T-helper 17 cell (primary cell): ENCODE measurements at places on chromosomes 11 and 22. TPM values are rescaled to one million over a fixed set of nuclear protein-coding genes. Genes with fewer than 3 reads are reported as not detected.
A peak's percentile ranks its signal among the peaks of the same experiment; 100 is the strongest.

The TYR gene
- not detected for total RNA-seq

The HMGXB4 gene
- 42.4 TPM for total RNA-seq

The CXCR5 gene
- total RNA-seq, result 11.1 TPM

DNA sequence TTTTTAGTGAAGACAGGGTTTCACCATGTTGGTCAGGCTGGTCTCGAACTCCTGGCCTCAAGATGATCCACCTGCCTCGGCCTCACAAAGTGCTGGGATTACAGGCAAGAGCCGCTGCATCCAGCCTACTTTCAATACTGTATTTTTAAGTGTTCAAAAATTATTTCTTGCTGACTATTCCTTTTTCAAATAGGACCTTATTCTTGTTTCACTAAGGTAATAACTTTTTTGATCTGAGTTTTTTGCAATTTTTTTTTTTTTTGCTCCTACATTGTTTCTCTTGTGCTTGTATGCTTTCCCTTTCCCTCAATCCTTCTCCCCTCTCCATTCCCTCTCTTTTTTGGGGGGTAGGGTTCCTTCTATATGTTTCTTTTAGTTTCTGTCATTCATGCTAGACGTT is 73.1 kb downstream of the FAM168A start:
- no peak for DNase-seq

DNA sequence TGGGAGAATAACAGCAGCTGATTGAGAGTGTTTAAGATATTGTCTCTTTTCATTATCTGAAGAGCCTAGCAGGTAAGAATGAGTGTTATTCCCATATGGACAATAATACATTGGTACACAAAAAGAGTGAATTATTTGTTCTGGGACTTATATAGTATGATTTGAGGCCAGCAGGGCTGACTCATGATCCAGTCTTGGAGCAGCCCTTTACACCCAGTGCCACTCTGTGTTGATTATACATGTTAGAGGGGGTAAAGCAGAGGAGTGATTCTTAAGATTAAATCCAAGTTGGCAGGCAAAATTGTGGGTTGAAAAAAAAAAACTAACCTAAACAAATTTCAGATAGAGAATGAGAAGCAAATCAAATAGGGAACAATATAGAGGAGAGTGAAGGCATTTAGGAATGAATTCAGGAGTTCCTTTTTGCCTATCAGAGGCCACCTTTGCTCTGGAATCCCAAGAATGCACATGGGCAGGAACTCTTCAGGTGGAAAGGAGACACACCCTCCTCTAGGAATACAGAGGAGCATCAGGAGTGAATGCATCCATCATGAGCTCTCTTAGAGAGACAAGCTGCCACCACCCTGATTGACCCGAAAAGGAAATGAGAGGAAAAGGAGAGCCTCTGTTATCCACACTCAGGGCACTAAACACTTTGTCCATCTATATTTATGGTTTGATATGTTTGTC is 19.2 kb upstream of the MRGPRX1 start:
- no peak for DNase-seq

DNA sequence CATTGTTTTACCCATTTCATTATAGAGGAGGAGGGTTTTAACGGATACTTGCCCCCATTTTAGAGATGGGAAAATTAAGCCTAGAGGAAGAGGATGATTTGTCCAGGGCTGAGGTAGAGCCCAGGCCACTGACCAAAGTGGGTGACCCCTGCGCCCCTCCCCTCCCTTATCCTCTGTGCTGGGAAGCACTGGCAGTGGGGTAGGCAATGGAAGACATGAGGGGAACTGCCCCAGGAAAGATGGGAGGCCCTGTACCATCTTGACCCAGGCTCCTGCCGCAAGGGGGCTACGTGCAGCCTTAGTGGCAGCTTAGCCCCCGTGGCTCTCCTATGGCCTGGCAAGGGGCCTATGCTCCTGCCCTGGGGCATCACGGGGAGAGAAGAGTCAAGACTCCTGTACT is 76.4 kb upstream of the MYOD1 start:
- no peak for DNase-seq

DNA sequence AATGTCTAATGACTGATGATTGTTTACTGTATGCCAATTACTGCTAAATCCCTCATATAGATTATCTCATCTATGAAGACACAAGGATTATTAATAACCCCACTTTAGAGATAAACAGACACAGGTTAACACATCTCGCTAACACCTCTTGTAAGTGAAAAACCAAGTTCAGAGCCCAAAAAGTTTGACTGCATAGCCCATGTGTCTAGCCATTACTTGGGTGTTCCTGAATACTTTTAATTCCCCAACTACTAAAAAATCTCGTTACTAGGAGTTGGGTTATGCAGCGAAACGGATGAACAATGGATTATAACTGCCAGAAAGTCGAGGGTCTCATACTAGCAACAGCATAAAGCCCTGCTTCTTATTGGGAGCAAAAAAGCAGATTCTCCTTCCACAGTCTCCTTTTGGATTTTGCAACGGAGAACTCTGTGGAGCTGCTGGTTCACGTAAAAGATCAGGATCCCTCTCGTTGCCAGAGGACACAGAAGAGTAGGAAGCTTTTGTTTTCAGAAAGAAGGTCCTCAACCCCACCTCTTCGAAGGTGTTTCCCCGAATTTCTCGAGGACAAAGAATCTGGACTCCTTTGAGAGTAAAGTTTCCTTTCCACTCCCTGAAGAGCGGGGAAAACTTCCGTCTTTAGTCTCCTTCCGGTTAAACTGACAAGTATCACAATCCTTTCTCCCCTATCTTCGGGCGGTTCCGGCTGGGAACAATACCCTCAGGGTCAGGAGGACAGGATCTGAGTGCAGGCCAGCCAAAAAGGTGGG is 979 bp downstream of the ZBED5 start:
- DNase-seq, result no peak

DNA sequence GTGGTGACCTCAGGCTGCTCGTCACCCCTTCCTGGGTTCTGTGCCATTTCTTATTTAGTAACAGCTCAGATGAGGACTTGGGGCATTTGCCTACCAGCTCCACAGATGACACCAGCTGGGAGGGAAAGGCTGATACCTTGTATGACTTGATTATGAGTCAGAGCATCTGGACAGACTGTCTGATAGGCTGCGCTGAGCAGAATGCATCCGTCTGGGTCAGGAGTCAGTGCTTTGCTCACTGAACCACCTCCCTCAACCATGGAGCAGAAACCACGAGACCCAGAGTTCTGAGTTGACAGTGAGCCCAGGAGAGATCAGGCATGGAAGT is 6.8 kb downstream of the ST14 start:
- no peak for DNase-seq

DNA sequence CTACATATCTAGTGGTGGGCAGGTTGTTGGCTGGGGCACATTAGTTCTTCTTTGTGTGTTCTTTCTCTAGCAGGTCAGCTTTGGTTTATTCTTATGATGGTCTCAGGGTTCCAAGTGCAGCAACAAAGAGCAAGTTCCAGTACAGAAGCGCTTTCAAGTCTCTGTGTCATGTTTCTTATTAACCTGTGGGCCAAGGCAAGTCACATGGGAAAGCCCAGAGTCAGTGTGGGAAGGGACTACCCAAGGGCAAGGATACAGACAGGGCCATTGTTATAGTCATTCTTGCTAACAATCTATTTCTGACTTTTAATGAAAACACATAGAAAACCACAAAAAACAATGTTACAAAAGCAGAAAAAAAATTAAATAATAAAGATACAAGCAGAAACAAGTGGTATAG is 754.6 kb downstream of the TBC1D22A start:
- DNase-seq, result no peak

GRCh38 chr22:49203091-49203858 is 624.4 kb downstream of the BRD1 start:
- DNase-seq, result peak; percentile 4

GRCh38 chr11:41306431-41306830 is 153.0 kb downstream of the LRRC4C start:
- DNase-seq, result no peak

DNA sequence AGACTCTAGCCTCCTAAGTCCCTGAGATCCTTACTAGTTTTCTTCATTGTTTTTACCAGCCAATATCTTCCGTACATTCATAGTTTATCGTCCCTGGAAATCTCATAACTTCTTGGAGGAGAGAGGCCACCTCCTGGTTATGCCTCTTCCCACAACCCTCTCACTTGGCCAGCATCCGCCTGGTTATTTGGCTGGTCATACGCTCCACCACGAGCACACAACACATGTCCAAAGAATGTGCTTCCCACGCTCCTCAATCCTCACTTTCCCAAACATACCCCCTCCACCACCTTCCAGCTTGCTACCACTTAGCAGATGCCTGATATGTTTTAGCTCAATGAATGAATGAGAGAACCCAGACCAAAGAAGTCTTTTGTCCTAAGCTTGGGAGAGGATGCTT is 83.5 kb upstream of the EIF3D start:
- DNase-seq, result no peak

DNA sequence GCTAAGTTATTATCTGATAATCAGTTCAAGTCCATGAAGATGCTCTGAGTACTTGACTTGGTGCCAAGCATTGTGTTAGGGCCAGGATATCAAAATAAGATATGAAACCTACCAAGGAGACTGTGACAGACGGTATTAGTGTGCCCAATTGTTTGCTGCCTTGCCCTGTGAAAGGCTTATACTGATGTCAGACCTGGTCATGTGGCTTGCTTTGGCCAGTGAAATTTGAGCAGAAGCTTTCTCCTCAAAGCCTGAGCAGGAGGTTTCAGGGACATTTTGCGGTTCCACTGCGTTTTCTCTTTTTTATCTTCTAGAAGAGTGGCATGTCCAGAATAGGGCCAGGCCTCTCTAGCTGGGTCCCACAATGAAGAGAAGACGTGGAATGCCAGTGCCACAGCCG is 15.8 kb upstream of the PKNOX2 start:
- no peak for DNase-seq

DNA sequence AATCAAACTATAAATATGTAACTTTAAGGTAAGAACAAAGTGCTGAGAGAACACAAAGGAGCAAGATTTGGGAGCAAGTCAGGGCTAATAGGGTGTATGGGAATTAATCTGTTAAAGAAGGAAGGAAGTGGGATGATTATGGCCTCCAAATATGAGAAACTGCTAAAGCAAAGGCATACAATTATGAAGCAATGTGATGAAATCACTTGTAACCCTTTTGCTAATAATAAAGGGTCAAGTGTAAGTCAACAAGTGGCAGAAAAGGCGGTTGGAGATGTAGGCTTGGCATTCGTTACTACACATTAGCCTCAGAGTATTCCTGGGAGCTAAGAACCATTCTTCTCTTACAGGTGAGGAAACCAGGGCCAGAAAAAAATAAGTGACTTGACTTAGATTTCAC is 1002.3 kb upstream of the TENM4 start:
- no peak for DNase-seq
